ENCODE measurements at places on chromosomes 12 and 14.

DNA sequence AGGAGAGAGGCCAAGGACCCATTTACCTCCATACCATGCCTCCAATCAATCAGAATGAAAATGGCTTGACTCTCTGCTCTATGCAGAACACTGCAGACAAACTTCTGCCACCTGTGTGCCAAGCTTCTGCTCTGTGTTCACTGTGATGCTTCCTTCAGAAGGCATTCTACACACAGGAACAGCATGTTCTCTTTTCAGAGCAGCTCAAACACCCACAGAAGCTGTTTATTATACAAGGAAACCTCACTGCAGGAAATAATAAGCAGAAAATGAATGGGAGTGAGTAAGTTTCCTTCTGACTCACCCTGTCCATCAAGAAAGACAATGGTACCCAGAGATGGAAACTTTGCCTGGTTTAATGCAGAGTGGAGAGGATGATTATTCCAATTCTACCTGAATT, 2.4 kb upstream of the ESR2 start:
- DNase-seq, result peak; percentile 51

DNA sequence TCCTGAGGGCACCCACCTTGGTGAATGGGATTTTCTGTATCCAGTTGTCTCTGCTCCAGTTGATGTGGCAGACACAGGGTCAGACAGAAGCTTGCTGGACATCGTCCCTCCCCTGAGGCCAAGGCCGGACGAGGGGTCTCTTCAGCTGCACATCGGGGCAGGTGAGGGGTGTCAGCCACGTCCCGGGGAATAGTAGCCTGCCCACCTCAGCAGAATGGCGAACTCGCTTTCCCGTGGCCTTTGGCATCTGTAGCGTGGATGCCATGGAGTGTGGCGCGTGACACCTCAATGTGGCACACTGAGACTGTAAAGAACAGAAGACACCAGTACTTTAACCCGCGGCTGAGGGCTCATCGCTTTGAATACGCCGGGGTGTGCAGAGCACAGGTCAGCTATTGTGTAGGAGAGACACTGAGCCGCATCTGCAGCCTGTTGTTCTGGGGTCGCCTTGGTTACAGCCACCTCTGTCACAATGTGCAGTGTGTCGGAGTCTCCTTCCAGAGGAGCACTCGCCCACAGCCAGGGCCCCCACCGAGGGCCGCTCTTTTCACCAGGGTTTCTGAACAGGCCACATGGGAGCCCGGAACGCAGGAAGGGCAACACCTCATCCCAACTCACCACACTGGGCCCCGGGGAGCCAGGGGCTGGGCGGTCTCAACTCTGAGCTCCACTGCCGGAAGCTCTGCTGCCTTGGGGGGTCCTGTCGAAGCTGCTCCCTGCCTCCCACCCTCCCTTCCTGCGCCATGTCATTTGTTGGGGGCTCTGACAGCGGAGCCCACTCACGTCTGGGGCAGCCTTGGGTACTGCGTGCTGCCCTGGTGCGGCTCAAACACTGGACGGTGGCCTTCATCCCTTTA, 77.0 kb downstream of the ADGRD1 start:
- DNase-seq, result no peak

- no peak for DNase-seq
Observed at GRCh38 chr12:92530706-92531105, 172.1 kb upstream of the PLEKHG7 start.

DNA sequence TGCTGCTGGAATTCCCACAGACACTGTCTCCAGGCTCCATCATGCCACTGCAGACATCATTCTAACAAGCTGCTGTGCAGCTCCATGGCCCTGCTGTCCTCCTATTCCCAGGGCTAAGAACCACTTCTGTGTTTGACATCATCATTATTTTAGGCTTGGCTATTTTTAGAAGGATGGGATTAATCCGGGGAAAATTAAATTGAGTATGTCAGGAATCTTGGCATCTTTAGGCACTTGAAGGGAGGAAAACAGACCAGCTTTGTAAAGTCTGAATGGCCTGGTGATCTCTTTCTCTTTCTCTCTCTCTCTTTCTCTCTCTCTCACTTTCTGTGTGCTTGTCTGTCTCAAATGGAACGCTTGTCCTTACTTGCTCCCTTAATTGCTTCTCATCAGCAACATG, 568.3 kb upstream of the FLRT2 start:
- no peak for DNase-seq

DNA sequence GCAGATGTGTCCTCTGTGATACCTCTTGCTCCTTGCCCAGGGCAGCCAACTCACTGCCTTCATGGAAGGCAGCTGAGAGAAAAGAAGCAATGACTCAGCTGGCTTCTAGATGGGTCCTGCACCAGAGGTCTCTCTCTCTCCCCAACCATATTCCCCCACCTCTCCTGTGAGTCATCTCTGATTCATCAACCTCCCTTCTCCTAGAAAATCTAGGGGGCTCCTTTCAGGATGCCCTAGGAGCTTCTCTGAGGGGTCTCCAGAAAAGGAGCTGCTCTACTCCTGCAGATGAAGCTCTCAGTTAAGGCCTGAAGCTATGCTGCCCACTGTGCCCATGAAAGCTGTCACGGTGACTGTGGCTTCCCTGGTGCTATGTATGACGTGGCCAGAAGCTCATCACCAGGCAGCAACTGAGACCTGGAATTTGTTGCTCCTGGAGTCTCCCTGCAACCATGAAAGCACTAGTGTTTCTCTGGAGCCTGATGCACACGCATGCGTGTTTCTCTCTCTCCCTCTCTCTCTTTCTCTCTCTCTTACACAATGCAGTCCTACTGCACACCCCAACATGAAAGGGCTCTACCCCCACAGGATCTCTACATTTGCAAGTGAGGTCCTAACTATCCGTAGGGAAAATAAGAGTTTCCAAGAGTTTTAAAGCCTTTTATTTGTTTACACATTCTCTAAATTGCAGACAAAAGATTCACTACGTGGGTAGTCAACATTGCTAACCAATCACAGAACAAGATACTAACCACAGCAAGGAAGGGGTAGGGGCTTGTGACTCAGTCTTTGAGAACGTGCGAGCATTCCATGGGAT, 285.3 kb downstream of the DPF3 start:
- DNase-seq, result peak; percentile 97

- DNase-seq, result no peak
Observed at GRCh38 chr12:44500423-44500822, 375.7 kb downstream of the NELL2 start.

DNA sequence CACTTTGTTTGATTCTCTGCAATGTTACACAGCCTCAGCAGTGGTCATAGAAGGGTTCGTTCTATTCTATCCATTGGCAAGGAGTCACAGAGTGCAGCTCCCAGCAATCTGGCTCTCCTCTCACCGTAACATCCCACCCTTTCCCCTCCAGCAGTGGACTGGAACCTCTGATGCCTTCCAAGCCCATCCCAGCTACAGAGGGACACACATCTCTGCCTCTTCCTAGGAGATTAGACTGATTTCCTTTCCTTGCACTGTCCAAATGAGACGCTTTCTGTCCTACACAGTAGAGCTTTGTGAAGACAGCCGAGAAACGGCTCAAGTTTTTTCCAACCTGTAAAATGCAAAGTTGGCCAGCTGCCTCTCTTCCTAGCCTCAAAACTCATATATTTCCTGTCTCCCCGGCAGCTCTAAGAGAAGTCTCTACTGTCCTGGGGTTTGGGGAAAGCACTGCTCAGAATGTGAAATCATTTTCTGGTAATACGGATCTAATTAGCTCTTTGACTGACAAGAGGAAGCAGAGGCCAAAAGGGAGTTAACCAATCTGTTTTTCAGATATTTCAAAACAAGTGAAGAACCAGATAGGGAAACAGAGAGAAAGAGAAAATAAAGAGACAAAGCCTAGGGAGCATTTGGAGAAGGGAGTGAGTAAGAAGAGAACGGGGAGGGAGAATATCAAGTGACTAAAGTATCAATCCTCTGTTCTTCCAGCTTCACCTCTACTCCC, 516 bp downstream of the NINJ2 start:
- DNase-seq, result peak; percentile 25

GRCh38 chr12:27987331-27987730, 14.8 kb upstream of the PTHLH start:
- DNase-seq, result no peak

- DNase-seq, result peak; percentile 98
Observed at GRCh38 chr14:68598621-68599447, 194.0 kb downstream of the ZFP36L1 start.

- no peak for DNase-seq
Observed at GRCh38 chr14:99176156-99176945, 95.6 kb downstream of the BCL11B start.

- DNase-seq, result no peak
Observed at GRCh38 chr14:87524011-87524410, 469.0 kb downstream of the GALC start.

DNA sequence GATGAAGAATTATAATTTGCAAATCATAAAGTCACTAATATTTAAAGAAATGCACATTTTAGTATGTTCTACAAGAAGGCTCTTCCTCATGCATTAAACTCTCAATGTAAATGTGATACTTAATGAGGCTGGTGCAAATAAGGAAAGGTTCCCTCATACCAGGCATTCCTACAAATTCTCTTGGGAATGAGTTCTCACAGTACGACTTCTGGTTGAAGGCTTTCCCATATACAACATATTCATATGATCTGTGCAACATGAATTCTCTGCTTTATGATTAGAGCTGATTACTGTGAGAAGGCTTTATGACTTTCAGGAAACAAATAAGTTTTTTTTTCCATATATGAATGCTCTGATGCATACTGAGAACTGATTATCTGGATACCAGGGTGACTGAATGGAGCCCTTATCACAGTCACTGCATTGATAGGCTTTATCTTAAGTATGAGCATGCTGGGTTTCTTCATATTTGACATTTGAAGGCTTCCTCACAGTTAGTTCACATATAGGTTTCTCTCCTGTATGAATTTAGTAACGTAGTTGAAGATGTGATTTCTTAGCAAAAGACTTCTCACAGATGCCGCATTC, 293.9 kb downstream of the RAD51B start:
- DNase-seq, result no peak

GRCh38 chr12:27610374-27610773, 85.9 kb upstream of the REP15 start:
- peak; percentile 82 for DNase-seq

DNA sequence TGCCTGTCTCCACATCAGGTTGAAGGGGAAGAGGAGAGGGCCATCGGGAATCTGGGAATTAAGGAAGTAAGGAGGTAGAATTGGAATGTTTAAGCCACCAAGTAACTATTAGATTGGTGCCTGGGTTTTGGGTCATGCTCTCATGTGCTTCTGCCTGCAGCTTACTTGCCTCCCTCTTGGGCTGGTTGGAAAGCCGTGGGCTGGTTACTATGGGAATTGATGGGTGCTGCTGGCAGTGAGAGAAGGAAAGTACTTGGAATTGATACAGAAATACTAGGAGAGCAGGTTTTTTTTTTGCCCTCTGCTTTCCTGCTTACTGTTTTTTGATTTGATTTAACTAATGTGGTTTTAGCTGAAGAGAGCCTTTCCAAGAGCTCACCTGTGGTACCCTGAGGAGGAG, 493.5 kb upstream of the RGS6 start:
- peak; percentile 81 for DNase-seq

GRCh38 chr12:124923905-124924734, 9.7 kb upstream of the UBC start:
- peak; percentile 67 for DNase-seq

- DNase-seq, result no peak
Observed at GRCh38 chr14:44989497-44990440, 27.8 kb downstream of the TOGARAM1 start.

DNA sequence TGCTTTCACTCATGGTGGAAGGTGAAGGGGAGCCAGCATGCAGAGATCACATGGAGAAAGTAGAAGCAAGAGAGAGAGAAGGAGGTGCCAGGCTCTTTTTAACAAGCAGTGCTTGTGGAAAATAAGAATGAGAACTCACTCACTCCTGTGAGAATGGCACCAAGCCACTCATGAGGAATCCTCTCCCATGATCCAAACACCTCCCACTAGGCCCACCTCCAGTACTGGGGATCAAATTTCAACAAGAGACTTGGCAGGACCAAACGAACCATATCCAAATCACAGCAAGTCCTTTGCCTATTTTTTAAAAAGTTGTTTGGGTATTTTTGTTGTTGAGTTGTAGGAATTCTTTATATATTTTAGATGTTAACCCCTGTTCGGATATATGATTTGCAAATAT, 245.9 kb upstream of the ARID2 start:
- peak; percentile 36 for DNase-seq

DNA sequence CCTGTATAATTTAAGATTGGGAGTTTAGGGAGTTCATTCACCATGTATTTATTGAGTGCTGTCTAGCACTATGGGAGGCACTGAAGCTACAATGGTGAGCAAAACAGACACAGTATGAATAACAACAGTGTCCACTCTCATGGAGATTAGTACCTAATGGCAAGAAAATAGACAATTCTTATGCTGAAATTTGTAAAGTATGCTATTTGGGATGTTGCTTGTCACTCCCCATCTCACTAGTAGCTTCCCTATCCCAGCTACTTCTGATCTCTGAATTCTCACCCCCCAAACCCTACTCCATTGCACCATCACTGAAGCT, 4.0 kb downstream of the GDF11 start:
- DNase-seq, result no peak

DNA sequence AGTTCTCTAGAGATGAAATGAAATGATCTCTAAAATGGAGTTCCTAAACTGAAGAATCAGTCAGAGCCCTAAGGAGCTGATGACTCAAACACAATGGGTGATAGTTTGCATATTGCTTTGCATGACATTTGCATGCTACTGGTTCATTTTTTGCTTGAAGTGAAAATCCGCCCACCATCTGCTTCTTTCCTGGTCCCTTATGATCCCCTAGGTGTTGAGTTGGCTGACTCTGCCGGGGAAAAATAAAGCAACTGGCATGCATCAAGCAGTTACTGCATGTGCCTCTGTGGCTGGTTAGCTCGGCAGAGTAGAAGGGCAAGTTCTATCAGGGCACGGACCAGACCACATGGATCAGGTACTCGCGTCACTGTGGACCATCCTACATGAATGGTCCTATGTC, 151.1 kb downstream of the PPM1H start:
- no peak for DNase-seq

DNA sequence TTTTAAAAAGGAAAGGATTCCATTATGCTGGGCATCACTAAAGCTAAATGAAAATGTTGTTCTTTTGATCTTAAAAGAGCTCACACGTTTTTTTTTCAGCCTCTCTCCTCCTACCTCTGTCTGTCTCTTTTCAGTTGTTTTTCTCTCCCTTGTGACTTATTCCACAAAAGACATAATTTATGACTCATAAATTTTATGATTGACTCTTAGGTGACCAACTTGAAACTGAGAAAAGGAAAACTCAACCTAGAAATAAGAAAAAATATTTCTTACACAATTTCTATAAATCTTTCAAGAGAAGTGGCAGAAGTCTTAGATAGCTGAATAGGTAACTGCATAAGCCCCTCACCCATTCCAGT, 227.7 kb upstream of the DDHD1 start:
- DNase-seq, result no peak

- DNase-seq, result peak; percentile 52
Observed at GRCh38 chr12:119544765-119545625, 48.6 kb upstream of the TMEM233 start.

GRCh38 chr12:32183650-32184049, 77.0 kb downstream of the BICD1 start:
- no peak for DNase-seq

GRCh38 chr14:105273062-105273461, 24.7 kb downstream of the BTBD6 start:
- DNase-seq, result no peak

Measured in fibroblast of lung (primary cell).